Stimulated activated CD8-positive, alpha-beta memory T cell treated with anti-CD3 and anti-CD28 coated beads, Interleukin-7, amount 100 ng/mL, for 24 hours (primary cell): ENCODE measurements at places on chromosomes 6 and 20.

GRCh38 chr20:13333793-13334192, 112.7 kb downstream of the ISM1 start:
- DNase-seq: no peak

- DNase-seq: no peak
Observed at GRCh38 chr20:53331151-53331973, 262.3 kb downstream of the ZNF217 start.

DNA sequence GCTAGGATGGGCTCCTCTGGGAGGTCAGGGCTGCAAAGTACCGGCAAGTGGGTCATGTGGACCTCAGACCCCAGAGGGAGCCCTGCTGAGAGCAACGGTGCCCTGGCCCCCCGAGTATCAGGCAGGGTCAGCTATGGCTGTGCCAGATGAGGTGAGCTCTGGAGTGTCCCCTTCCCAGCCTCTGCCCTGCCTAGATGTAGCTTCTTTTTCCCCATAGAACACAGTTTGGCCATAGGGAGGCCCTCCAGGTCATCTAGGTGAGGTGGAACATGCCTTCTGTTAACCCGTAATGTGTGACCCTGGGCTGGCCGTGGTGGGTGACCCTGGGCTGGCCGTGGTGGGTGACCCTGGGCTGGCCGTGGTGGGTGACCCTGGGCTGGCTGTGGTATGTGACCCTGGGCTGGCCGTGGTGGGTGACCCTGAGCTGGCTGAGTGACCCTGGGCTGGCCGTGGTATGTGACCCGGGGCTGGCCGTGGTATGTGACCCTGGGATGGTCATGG, 21.2 kb upstream of the PCMTD2 start:
- no peak for DNase-seq

DNA sequence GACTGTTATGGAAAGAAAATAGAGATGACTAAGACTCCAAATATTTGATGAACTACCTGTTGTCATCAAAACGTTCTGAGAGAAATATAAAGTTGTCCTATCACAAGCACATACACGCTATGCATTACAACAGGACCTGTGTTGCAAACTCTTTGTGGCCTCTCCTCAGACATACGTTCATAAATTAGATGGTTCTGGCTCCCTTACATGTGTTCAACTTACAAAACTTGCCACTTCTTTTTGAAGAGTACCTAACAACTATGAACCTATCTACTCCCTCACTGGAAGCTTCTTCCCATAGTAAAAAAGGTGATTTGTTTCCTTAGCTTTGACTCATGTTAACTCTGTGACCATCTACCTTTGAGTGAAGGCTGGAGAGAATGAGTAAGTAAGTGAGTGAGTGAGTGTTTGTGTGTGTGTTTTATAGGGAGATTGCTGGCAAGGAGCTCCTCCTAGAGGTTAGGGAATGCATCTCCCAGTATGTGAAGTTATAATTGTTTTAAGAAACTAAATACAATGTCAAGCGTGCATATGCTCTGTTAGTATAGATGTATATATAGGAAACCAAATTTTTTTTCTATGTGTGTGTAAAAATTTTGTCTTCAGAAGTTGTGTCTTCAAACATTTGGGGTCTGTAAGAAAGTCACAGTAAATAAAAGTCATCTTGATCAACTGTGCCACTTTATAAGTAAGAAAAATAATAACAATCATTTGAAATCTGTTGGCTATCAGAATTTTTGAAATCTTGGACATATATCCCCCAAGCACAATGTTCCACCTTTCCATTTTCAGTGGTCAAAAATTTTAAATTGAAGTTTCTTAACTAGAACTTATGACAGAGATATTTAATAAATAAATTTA, 1211.1 kb upstream of the GJE1 start:
- DNase-seq: no peak

GRCh38 chr20:8534368-8535160, 402.5 kb downstream of the PLCB1 start:
- DNase-seq: no peak

GRCh38 chr6:17968876-17969275, 18.6 kb downstream of the KIF13A start:
- DNase-seq: no peak

DNA sequence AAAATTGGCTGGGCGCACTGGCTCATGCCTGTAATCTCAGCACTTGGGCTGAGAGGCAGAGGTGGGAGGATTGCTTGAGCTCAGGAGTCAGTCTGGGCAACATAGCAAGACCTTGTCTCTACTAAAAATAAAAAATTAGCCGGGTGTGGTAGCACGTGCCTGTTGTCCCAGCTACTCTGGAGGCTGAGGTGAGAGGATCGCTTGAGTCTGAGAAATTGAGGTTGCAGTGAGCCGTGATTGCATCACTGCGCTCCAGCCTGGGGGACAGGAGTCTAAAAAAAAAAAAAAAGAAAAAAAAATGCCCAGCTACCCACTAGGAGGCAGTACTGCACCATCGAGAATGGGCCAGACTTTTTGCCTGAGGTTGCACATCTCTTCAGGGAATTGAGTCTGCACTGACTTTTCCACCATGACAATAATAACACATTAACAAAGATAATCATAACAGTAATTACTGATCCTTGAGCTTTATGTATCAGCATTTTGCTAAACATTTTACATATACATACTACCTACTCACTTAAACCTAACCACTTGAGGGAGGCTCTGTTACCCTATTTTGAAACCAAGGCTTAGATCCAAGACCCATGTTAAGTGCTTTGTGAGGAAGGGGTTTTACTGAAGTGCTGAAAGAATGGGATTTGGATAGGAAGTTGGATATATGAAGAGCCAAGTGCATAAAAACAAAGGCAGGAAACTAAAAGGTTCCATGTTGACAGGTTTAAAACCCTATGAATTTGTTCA, 21.0 kb downstream of the SRSF3 start:
- no peak for DNase-seq

GRCh38 chr6:19752746-19753145, 84.4 kb upstream of the ID4 start:
- no peak for DNase-seq

- DNase-seq: no peak
Observed at GRCh38 chr6:5256952-5257351, 3.8 kb downstream of the LYRM4 start.

DNA sequence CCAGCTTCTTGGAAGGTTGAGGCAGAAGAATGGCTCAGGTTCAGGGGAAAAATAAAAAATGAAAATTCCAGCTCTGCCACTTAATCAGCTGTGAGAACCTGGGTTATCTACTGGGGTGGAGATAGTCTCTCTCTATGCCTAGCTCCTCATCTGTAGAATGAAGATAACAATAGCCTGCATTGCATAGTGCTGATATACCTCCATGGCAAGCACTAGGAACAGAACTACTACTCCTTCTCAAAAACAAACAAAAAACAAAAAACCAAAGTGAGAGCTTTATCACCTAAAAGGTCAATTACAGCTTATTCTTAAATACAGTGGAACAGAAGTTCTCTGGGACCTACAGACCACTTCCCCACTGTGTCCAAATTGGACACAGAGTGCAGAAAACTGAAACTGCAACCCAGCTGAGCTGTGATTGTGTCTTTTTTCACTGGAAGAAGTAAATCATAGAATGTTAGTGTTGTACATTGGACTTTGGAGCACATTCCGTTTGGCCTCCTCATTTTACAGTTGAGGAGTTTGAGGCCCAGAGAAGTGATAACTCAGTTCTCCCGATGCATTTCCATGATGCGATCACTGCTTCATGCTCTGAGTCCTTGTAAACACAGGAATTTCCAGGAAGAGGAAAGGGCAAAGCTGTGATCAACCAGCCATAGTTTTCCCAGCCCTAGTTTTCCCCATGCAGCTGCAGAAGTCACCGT, 23.3 kb downstream of the MTFR2 start:
- DNase-seq: no peak

DNA sequence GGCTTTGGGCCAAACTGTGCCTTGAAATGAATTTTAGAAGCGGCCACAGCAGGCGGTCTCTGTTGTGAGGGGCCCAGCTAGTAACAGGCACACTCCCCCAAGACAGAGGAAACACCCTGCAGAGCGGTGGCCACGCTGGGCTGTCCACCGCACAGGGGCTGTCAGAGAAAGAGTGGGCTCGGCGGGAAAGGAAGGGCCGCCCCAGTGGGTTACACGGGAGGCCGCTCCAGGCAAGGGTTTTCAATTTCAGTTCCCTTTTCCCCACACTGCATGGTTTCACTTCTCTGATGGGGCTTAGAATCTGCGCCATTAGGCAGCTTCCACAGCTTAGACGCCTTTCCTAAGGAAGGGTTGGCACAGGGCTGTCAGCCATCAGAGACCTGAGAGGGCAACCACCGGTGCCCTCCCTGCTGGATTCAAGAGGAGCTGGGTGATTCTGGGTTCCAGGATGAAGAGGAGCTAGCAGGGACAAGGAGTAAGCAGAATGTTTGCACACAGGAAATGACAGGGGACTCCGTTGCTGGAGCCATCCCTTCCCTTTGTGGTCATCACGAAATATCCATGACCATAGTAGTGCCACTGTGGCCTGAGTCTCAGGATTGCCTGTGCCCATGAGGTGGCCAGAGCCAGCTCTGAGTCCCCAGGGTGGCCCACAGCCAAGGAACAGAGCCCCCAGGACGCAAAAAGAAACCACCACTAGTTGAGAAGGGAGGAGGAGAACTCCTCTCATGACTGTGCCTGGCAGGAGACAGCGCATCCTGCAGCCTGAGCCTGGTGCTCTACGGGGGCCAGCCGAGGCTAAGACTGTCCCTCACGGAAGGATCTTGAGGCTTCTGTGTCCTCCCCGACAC, 282.7 kb downstream of the NRN1 start:
- DNase-seq: no peak

DNA sequence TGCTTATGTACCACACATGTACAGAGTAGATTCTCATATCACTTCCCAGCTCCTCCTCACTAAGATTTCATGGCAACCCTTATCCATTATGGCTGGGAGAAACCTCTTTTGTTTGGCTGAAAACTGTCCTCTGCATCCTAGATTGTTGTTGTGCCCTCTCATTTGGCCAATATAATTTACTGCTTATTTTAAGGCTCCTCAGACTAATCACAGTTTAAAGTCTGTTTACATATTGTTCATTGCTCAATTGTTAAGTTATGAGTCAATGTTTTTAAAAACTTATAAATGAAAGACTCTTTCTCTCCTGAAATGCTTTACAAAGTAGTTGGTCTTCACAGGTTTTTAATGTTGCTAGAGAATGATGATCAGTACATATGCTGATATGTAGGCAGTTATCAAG, 57.3 kb downstream of the FAM83B start:
- DNase-seq: no peak

DNA sequence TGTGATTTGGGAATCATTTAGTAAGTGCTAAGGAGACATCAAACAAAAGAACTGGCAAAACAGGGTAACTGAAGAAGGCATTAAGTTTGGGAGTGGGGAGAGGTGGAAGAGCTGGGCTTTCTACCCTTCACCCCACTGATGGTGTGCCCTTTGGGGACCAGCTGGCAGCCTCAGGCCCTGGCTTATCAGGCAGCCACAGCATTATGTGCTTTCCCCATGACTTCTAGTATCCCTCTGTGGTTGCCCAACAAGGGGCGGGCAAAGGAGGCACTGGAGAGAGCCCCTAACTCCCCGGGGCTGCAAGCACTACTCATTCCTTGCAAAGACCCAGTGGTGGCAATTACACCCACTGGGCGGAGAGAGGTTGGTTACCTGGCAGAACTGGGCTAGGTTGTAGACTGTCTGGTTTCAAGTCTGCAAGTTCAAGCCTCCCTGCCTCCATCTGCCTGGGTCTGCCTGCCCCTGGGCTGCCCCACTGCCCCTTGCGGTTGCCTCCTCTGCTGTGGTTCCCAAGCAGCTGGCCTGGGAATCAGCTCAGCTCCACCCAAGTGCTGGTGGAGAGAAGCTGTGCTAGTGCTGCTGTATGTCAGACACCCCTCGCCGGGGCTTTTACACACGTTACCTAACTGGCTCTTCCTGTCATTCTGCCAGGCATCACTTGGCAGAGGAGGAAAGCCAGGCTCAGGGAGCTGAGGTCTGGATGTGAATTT, 29.9 kb downstream of the KCNK5 start:
- DNase-seq: no peak

DNA sequence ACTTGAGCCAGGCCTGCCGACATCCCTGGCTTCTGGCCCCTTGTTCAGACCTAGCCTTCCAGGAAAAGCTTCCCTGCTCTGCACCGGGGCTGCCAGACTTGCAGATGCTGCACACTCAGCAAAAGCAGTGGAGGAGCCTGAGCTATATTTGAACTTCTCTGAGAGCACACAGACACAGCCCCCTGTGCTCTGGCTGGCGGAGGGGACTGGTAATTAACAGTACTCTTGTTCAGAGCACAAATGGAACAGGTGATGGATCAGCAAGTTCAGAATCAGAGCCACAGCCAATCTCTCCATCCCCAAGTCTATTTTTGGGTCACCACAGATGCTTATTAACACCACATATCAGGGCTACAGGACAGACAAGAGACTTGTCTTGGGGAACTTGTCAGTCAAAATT, 27.6 kb upstream of the RIMS4 start:
- DNase-seq: no peak

GRCh38 chr6:168369786-168370185, 50.2 kb upstream of the DACT2 start:
- DNase-seq: no peak

GRCh38 chr6:30542915-30543314, 13.4 kb downstream of the GNL1 start:
- no peak for DNase-seq

GRCh38 chr6:79040083-79040482, 38.0 kb downstream of the PHIP start:
- no peak for DNase-seq

- DNase-seq: no peak
Observed at GRCh38 chr6:6891125-6891721, 216.5 kb upstream of the RREB1 start.

GRCh38 chr6:15596186-15596896, 66.5 kb downstream of the DTNBP1 start:
- no peak for DNase-seq

DNA sequence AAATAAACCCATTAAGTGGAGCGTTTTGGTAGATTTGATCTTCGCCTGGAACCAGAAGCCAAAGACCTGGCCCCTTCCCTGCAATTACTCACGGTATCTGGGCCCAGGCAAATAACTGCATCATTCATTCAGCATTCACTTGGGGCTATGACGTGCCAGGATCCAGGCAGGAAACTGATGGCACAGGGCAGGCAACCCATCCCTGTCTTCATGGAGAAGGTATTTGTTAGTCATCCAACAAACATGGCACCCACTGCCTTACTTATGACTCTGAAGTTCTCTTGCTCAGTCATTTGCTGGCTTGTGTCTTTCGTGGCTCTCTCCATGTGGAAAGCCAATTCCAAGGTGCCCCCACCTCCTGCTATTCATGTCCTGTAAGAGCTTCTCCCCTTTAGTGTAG, 232.4 kb downstream of the BMP7 start:
- no peak for DNase-seq

DNA sequence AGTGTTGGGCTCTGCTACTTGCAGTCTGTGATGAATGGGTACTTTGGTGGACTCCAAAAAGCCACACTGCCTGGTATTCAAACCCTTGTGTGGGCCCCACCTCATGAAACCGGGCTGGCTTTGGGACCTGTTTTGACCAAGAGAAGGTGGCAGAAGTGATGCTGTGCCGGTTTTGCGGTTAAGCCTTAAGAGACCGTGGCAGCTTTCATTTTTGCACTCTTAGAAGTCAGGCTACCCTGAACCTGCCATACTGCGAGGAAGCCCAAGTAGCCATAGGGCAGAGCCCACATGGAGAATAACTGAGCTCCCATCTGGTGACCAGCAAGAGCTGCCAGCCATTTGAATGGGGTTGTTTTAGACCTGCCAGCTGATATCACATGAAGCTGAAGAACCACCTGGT, 10.2 kb downstream of the SULF2 start:
- no peak for DNase-seq
